ENCODE measurements at places on chromosomes 12 and 14.

- DNase-seq, result no peak
These were observed 8.1 kb downstream of the DNAI7 start for GRCh38 chr12:25186788-25187402.

DNA sequence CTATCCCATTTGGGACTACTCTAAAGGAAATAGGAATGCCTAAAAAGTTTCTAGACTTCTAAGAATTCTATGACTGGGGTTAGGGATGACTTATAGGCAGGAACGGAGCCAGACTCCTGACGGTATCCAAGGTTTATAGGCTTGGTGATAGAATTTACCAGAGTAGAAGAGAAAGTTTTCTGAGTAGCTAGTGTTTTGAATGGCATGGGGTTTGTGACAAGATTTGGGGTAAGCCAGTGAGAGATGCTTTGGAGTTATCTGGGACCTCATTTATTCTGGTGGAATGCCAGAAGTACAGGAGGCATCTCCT is 444.6 kb downstream of the RAD51B start:
- no peak for DNase-seq

- DNase-seq, result peak; percentile 19
These were observed 1.0 kb downstream of the ATXN7L3B start for GRCh38 chr12:74538491-74539258.

GRCh38 chr12:56288705-56289387 is 11.3 kb downstream of the CS start:
- peak; percentile 30 for DNase-seq

GRCh38 chr12:123912415-123913380 is 59.9 kb downstream of the CCDC92 start:
- peak; percentile 43 for DNase-seq

GRCh38 chr14:101590616-101591015 is 29.3 kb downstream of the DIO3 start:
- no peak for DNase-seq
